ENCODE measurements at places on chromosomes 13 and 19.

- DNase-seq = no peak
Observed at GRCh38 chr19:18390065-18390907, 4.3 kb downstream of the GDF15 start.

DNA sequence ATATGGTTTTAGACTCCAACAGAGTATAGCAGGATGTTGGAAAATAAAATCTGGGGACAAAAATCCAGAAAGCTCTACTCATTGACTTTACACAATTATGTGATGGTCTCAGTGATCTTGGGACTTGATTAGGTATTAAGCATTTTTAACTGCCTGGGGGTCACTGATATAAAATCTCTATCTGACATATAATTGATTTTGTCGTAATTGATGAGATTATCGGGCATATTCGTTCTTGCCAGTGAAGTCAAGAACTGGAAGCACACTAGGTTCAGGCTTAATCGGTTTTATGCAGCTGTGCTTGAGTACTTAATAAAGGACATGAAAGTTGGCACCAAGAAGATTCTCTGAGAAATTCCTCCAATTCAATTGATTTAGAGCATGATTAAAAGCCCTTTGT, 390.7 kb downstream of the DCT start:
- no peak for DNase-seq

GRCh38 chr19:46931202-46931601, 70.4 kb downstream of the ARHGAP35 start:
- DNase-seq = no peak

DNA sequence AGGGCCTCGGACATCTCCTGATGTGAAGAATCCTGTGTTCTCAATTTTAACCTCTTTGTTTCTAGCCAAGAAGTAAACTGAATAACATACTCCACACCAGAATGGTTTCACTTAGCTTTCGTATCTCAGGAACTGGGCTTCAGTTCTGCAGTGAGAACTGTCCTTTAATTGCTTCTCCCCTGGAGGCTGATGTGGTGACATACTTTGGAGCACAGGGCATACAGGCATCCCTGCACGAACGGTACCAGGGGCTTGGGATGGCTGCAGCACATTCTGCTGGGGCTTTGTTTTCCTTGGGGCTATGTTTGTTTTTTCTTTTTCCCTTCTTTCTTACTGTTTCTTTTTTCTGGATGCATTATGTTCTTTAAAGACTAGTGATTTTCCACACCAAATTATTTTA, 230.5 kb downstream of the TM9SF2 start:
- DNase-seq = no peak

- DNase-seq = no peak
Observed at GRCh38 chr19:13150931-13151604, 857 bp downstream of the IER2 start.

DNA sequence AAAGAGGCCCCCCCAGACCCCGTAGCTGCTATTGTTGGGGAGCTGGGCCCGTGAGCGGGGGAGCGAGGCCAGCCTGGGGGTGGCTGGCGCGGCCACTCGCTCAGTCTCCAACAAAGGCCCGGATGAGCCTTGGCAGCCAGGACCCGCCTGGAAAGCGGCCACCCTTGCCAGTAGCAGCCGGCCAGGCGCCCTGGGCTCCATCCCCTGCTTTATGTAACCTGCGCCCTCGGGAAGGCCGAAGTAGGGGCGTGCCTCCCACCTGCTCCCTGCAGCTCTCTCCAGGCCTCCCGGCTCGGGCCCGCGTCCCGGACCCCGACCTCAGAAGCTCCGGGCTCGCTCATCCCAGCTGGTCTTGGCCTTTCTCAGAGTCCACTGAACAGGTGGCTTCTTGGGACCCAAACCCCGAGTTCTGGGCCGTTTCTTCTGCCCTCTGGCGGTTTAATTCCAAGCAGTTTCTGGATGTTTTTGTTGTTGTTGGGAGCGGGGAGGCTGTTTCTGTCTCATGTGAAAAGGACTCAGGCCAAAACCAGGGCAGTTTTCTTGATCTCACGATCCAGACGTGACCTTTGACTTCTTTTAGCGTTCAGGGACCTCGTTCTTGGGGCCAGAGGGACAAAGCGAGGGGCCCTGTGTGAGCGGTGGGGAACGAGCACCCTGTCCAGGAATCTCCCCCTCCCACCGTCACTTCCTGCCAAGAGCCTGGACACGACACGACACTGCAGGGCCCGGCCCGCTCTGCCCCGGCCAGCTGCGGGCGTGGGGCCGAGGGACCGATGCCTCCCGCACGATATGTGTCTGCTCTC, 1.2 kb downstream of the CDC34 start:
- DNase-seq = peak; percentile 64

- no peak for DNase-seq
Observed at GRCh38 chr13:32010136-32010535, 21.4 kb upstream of the FRY start.
